Type B pancreatic cell (in vitro differentiated cells): ENCODE measurements at places on chromosomes 13 and 19. TPM values are rescaled to one million over a fixed set of nuclear protein-coding genes. Genes with fewer than 3 reads are reported as not detected.

The C19orf67 gene
- not detected in 2 replicates for total RNA-seq

The ZIM2 gene
- not detected in 2 replicates for total RNA-seq

The LIM2 gene
- total RNA-seq, result 19.5 TPM in 1 of 2 replicates, not detected in the other

DNA sequence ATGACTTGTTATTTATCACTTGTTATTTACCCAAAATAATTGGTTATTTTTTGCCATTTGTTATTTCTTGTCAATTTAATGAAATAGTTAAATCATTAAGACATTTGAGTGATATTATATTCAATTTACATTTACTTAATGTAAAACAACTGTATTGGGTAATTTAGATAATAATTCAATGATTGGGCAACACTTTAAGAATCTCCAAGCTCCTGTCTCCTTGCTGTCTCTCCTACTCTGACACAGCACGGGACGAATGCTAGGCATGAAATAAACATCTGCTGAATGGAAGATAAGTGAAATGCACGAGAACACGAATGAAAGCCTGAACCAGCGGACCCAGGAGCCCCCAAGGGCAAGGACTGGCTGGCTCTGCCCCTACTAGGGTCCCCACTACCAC, 5.7 kb upstream of the PPP6R1 start:
- no peak for DNase-seq
- peaks cover 2% of the 10 kb centered on the region for H3K4me1 ChIP-seq
- no peak overlapping the region for H3K27ac ChIP-seq
- peaks cover 22% of the 10 kb centered on the region for H3K36me3 ChIP-seq
- no peak overlapping the region for H3K4me3 ChIP-seq

- H3K4me3 ChIP-seq, result no peak overlapping the region
- H3K27me3 ChIP-seq, result no peaks in the 10 kb centered on the region
- no peaks in the 10 kb centered on the region for H3K4me1 ChIP-seq
- DNase-seq, result no peak
- no peak overlapping the region for H3K27ac ChIP-seq
Observed at GRCh38 chr13:86135856-86136255, 336.6 kb upstream of the SLITRK6 start.

- peaks cover 15% of the 10 kb centered on the region for H3K4me1 ChIP-seq
- H3K4me3 ChIP-seq, result no peak overlapping the region
- H3K27ac ChIP-seq, result no peak overlapping the region
Observed at GRCh38 chr13:29111446-29111845, 291.3 kb downstream of the MTUS2 start.

GRCh38 chr19:39060171-39060570, 24.0 kb upstream of the ACP7 start:
- DNase-seq, result no peak
- H3K4me3 ChIP-seq, result no peak overlapping the region
- H3K27ac ChIP-seq, result no peak overlapping the region
- H3K27me3 ChIP-seq, result no peaks in the 10 kb centered on the region
- no peaks in the 10 kb centered on the region for H3K4me1 ChIP-seq
- no peaks in the 10 kb centered on the region for H3K36me3 ChIP-seq
